ENCODE measurements at places on chromosomes 5 and 9. TPM values are rescaled to one million over a fixed set of nuclear protein-coding genes. Genes with fewer than 3 reads are reported as not detected.
A peak's percentile ranks its signal among the peaks of the same experiment; 100 is the strongest.

- DNase-seq = no peak
Observed at GRCh38 chr5:140443-140829, 48.5 kb downstream of the PLEKHG4B start.

DNA sequence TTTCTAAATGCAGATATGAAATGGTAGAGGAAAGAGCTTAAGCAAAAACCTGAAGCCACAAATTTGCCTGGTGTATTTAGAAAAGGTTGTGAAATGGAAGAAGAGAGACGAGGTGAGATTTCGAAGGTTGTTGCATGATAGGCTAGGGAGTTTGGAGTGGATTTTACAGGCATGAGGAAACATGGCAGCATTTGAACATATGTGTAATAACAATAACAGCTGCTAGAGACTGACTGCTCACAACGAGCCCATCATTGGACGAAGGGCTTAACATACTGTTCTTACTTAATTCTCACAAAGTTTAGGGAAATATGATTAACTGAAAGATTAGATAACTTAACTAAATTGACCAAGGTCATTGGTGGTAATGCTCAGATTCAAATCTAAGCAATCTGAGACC lies 108.1 kb downstream of the JAKMIP2 start:
- DNase-seq = no peak

The GABRA6 gene
- total RNA-seq = not detected

The NOXA1 gene
- 8.0 TPM for total RNA-seq

- no peak for DNase-seq
Observed at GRCh38 chr5:53009816-53010215, 20.7 kb downstream of the ITGA2 start.

- DNase-seq = no peak
Observed at GRCh38 chr5:169904508-169904907, 75.8 kb downstream of the INSYN2B start.

GRCh38 chr9:126379661-126380360 lies 53.2 kb downstream of the MVB12B start:
- DNase-seq = no peak

DNA sequence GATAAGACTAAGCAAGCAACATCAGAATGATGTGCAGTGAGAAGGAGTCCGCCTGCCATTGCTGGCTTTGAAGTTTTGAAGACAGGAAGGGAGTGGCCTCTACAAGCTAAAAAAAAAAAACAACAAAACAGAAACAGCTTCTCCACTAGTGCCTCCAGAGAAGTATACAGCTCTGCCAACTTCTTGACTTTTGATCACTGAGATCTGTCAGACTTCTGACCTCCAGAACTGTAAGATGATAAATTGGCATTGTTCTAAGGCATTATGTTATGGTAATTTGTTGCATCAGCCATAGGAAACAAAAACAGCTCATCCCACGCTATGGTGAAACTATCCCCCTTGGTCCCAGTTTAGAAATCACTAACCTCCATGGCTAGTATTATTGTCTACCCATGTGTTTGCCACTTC lies 131.0 kb upstream of the VCAN start:
- DNase-seq = no peak

- DNase-seq = peak; percentile 39
Observed at GRCh38 chr9:105338308-105338707, 93.9 kb downstream of the SLC44A1 start.

The SETX gene
- total RNA-seq = 54.7 TPM

The SEMA6A gene
- total RNA-seq = 30.1 TPM

GRCh38 chr5:137491121-137491520 lies 8.0 kb downstream of the SPOCK1 start:
- DNase-seq = no peak

GRCh38 chr5:144979516-144980264 lies 809.0 kb downstream of the KCTD16 start:
- no peak for DNase-seq

The MEIKIN gene
- total RNA-seq = not detected

DNA sequence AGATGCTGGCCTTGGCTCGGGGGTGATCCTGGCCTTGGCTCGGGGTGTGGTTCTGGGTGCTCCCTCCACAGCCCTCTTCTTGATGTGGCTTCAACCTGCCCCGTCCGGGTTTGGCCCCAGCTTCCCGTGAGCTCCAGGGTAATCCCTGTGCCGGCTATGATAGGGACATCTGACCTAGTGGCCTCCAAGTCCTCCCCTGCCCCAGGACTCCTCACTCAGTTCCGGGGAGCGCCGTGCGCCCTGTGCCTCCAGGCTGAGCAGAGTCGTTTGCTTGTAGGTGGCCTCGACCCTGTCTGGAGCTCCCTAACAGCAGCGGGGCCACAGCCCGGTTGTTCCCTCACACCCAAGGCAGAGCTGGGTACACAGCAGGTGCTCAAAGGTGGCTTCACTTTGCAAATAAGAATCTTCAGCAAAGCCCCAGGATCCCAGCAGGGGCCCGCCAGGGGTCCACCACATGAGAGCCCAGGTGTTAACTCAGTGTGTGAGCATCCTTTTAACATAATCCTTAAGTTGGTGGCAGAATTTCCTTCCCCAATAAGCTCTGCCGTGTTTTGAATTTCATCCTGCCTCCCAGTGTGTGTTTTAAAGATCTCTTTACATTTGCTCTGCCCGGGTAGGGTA lies 32.3 kb upstream of the CEP72 start:
- DNase-seq = no peak

The ZNF883 gene
- total RNA-seq = 0.26 TPM

Measured in upper lobe of left lung (tissue), 6 donors.